ENCODE measurements at places on chromosomes 3 and 15. TPM values are rescaled to one million over a fixed set of nuclear protein-coding genes. Genes with fewer than 3 reads are reported as not detected.

GRCh38 chr15:83747050-83747717, 93.3 kb downstream of the ADAMTSL3 start:
- DNase-seq: no peak
- H3K36me3 ChIP-seq: no peaks in the 10 kb centered on the region
- peak overlapping the region; percentile 25 for H3K27ac ChIP-seq
- no peak overlapping the region for H3K4me3 ChIP-seq
- H3K27me3 ChIP-seq: no peaks in the 10 kb centered on the region

GRCh38 chr15:82851306-82851850, 42.0 kb downstream of the WHAMM start:
- H3K4me1 ChIP-seq: peaks cover 3% of the 10 kb centered on the region
- H3K36me3 ChIP-seq: peaks cover 15% of the 10 kb centered on the region
- H3K27ac ChIP-seq: no peak overlapping the region
- H3K4me3 ChIP-seq: no peak overlapping the region

The GASK1A gene
- 4.1 TPM for polyA plus RNA-seq

- H3K27ac ChIP-seq: no peak overlapping the region
- H3K27me3 ChIP-seq: no peaks in the 10 kb centered on the region
- H3K4me3 ChIP-seq: no peak overlapping the region
- no peaks in the 10 kb centered on the region for H3K4me1 ChIP-seq
Observed at GRCh38 chr15:74857082-74857655, 14.2 kb upstream of the ULK3 start.

The FRMD4B gene
- 7.6 TPM for polyA plus RNA-seq

The FBN1 gene
- 1.3 TPM for polyA plus RNA-seq

The AGBL1 gene
- not detected for polyA plus RNA-seq

The SPATA12 gene
- polyA plus RNA-seq: not detected

The FILIP1L gene
- polyA plus RNA-seq: 1.4 TPM

The SCAANT1 gene
- polyA plus RNA-seq: not detected

DNA sequence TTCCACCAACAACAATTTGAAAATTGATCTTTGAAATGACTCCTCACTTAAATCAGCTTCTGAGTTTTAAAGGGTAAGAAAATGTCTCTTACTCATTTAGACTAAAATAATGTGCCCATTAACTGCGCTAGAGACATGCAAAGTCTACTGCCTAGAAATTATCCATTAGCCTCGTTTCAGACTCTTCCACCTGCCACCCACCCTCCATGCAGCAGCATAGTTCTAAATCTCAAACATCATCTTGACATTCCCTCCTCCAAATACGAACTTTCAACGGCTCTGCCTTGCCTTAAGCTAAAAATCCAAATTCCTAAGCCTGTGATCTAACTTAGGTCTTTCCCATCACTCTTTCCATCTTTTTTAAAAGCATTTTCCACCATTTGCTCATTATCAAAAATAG, 66.6 kb upstream of the ST8SIA2 start:
- no peaks in the 10 kb centered on the region for H3K4me1 ChIP-seq
- H3K27me3 ChIP-seq: no peaks in the 10 kb centered on the region
- no peak overlapping the region for H3K4me3 ChIP-seq

GRCh38 chr3:124609402-124609801, 120.8 kb upstream of the UMPS start:
- H3K4me1 ChIP-seq: peaks cover 28% of the 10 kb centered on the region
- no peak overlapping the region for H3K27ac ChIP-seq
- H3K4me3 ChIP-seq: no peak overlapping the region
- no peaks in the 10 kb centered on the region for H3K36me3 ChIP-seq
- DNase-seq: no peak

The DLL4 gene
- polyA plus RNA-seq: 2.5 TPM

The GOLGA8R gene
- polyA plus RNA-seq: 0.11 TPM

The ADAMTS17 gene
- 11.6 TPM for polyA plus RNA-seq

DNA sequence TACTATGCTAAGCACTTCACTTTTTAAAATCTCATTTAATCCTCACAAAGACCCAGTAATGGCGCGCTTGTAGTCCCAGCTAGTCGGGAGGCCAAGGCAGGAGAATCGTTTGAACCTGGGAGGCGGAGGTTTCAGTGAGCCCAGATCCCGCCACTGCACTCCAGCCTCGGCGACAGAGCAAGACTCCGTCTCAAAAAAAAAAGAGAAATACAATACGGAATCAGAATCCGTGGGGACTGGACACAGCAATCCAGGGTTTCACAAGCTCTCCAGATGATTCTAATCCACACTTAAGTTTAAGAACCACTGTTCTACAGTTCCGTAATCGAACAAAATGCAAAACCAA, 426 bp upstream of the SUMF1 start:
- H3K36me3 ChIP-seq: no peaks in the 10 kb centered on the region
- H3K4me3 ChIP-seq: peak overlapping the region; percentile 83
- H3K27me3 ChIP-seq: no peaks in the 10 kb centered on the region
- H3K4me1 ChIP-seq: peaks cover 11% of the 10 kb centered on the region

The C3orf62 gene
- polyA plus RNA-seq: 0.96 TPM

GRCh38 chr3:178513546-178514380, 22.5 kb upstream of the KCNMB2 start:
- H3K27me3 ChIP-seq: no peaks in the 10 kb centered on the region
- no peaks in the 10 kb centered on the region for H3K36me3 ChIP-seq
- no peak overlapping the region for H3K4me3 ChIP-seq
- no peak overlapping the region for H3K27ac ChIP-seq

The SERPINI1 gene
- polyA plus RNA-seq: 0.90 TPM
